Stimulated activated naive CD4-positive, alpha-beta T cell treated with Interleukin-2 at 50 U/mL for 16 hours (primary cell): ENCODE measurements at places on chromosomes 2 and 18.

GRCh38 chr2:142825861-142826260 lies 51.6 kb upstream of the KYNU start:
- DNase-seq, result no peak

DNA sequence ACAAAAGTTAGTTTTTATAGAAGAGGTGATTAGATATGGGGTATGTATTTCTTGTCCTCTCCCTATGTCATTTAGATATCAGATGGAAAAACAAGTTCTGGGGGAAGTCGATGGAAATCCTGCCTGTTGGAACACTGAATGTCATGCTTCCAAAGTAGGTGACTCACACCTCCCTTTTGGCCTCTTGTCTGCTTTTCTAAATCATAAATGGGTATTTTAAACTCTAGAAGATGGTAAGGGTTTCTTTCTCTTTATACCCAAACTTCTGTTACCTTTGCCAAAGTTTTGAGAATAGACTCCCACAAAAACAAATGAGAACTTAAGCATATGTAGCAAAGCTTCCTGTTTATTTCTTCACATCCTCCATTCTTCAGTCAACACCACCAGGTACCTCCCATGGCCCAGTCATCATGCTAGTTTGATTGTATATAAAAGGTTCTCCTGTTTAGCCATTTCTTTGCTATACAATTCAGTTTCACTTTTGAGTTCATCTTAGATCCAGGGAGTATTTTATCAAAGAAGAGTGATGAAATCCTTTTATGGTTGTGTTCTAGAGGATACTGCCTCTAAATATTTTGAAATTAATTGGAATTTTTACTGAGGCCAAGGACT lies 63.9 kb downstream of the PRKRA start:
- DNase-seq, result no peak

- DNase-seq, result no peak
Observed at GRCh38 chr2:26430826-26431225, 29.1 kb downstream of the DRC1 start.

GRCh38 chr2:183088061-183088460 lies 9.5 kb downstream of the DUSP19 start:
- DNase-seq, result no peak

- no peak for DNase-seq
Observed at GRCh38 chr2:156476850-156477206, 40.6 kb downstream of the GPD2 start.

GRCh38 chr18:65326805-65327204 lies 424.0 kb upstream of the CDH7 start:
- DNase-seq, result no peak
